T-helper 22 cell (primary cell): ENCODE measurements at places on chromosomes 3 and 15.

- no peak for DNase-seq
Observed at GRCh38 chr3:72517336-72517735, 330.9 kb downstream of the SHQ1 start.

GRCh38 chr3:48429317-48429959 is 448 bp downstream of the PLXNB1 start:
- DNase-seq = peak; percentile 60

GRCh38 chr15:48559285-48559684 is 86.2 kb downstream of the FBN1 start:
- DNase-seq = no peak

GRCh38 chr15:39472621-39473297 is 108.1 kb upstream of the THBS1 start:
- no peak for DNase-seq

- no peak for DNase-seq
Observed at GRCh38 chr3:36678216-36679013, 85.9 kb downstream of the DCLK3 start.
